Trophoblast cell (in vitro differentiated cells and primary cell): ENCODE measurements at places on chromosomes 7 and 10.

DNA sequence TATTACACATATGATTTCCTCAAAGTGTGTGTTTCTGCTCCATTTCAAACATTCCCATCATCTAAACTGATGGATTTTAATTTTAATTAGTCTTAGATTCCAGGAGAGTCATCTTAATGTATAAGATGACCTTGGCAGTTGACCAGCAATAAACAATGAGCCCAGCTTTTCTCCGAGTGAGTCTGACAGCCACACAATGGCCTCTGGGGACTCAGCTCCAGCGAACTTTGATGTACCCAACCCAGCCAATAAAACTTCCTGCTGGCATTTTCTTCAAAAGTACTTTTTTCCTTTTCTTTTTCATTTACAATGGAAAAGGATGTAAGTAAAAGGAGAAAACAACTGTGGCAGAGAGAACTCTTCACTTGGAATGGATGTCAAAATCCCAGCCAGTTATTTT lies 139.1 kb upstream of the CTBP2 start:
- DNase-seq, result no peak

DNA sequence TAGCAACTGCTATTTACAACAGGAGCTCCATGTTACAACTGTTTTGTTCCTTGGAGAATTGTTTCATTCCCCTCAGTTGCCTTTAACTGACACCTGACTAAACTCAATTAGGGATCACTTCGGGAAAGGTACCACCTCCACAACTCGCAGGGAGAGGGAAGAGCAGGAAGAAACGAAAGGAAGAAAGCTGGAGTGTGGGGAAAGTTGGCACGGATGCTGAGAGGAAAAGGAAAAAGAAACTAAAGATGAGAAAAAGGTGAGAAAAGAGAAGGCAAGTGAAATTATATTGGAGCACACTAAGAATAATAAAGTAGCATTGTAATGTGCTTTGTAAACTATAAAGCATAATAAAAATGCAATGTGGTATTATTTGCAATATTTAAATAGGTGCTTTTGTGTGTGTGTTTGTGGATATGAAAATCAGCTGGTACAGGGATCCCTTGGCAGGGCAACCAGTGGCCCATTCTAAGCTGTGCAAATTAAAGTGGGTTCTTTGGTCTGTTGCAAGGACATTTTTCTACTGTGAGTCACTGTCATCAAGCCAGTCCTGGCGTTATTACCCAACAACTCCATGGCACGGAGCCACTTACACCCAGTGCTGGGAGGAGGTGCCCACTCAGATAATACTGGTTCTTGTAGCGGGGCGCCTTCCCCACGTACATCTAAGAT lies 45.9 kb downstream of the HIPK2 start:
- peak; percentile 86 for DNase-seq

GRCh38 chr7:129134356-129134987 lies 10.0 kb upstream of the TSPAN33 start:
- DNase-seq, result no peak

- DNase-seq, result no peak
Measured at GRCh38 chr7:87413029-87413428, 62.5 kb downstream of the ABCB4 start.

DNA sequence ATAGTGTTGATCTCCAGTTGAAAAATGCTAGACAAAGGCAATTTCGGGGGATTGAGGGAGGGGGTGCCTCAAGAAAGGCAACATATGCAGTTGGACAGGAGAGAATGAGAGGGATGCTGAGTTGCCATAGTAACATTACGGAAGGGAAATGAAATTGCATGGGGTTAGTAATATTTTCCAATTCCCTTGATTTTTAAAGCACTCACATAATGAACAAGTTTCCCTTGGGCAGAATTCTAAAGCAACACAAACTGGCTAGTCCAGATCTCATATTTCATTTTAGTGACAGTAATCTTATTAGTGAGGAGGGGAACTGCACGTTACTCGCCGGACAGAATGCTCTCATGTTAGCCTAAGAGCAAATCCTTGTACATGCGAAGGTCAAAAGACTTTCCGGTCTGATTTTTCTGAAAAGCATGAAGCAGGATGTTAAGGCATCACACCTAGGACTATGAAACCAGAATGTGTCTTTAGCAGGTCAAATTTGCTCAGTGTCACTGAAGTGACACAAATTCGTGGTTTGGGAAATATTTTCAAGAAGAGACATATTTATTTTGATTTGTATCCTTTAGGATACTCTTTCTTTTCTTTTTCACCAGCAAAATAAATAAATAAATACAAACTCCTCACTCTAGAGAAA lies 165.5 kb downstream of the ANK3 start:
- DNase-seq, result peak; percentile 81

DNA sequence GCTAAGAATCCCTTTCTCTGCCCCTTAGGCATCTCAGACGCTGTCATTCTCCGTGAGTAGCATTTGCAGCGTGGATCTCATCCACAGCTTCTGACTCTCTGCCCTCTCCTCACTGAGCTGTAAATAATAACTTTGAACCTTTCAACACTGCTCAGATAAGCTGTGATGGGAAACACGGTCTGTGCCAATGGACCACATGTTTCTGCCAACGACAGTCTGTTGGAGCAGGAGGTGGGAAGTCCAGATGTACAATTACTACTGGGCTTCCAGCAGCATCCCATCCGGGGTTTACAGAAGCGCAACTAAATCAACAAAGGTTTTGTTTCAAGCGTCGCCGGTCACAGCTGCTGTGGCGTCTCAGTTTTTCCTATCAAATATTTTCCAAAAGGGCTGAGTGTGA lies 1110.6 kb downstream of the TYW1 start:
- DNase-seq, result no peak

DNA sequence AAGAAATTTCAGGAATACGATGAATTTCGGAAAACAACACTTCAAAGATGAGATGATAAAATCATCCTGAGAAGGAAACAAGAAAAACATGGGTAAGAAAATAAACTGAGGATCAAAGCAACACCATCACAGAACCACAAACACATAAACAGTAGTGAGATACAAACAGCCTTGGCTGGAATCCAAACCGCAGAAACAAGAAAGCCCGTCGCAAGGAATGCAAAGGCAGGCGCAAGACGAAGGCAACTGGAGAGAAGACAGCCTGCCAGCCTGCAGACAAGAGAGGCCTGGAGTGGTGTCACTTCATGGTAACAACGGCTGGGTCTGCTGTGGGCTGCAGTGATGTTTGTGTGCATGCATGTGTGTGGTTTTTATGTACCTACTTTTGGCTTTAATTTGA lies 61.8 kb upstream of the DRGX start:
- peak; percentile 68 for DNase-seq

DNA sequence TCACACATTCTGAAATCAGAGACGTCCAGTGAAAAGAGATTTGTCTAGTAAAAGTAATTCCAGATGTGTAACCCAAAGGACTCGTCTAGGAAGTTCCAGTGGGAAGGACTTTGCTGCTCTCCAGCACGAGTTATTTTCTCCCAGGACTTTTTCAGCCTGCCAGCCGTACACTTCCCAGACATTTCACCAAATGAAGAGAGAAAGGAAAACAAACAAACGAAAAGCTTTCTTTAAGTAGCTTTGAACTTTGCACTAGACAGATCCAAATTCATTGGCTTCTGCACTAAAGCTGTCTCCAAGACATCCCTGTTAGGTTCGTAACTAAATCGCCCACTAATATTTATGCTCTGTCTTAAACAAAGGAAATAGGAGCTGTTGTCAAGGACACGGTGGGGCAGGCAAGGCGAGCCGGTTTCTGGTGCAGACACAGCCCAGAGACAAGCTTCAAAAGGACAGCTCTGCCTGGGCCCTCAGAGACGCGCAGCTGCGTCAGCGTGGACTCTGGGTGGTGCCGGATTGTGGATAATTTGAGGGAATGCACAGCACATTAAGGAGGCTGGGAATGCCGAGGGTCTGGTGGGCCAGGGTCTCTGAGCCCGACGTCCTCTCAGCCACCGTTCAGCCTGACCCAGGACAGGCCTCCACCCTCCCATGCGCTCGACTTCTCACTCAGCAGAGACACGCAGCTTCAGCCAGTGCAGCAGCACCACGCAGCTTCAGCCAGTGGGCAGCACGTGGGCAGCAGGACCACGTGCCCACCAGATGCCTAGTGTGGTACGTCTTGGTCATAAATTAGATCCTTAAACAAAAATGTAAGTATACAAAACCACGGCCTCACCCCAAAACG lies 64.1 kb upstream of the INSIG1 start:
- DNase-seq, result no peak

DNA sequence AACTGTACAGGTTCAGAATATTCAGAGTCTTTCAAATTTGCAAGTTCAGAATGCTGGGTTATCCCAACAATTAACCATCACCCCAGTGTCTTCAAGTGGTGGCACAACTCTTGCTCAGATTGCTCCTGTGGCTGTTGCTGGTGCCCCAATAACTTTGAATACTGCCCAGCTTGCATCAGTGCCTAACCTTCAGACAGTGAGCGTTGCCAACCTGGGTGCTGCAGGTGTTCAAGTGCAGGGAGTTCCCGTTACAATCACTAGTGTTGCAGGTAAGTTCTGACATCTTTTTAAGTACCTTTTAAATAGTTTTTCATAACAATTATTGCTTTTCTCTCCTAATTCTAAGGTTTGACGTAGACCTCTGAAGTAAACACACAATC lies 2.7 kb downstream of the SP4 start:
- no peak for DNase-seq

DNA sequence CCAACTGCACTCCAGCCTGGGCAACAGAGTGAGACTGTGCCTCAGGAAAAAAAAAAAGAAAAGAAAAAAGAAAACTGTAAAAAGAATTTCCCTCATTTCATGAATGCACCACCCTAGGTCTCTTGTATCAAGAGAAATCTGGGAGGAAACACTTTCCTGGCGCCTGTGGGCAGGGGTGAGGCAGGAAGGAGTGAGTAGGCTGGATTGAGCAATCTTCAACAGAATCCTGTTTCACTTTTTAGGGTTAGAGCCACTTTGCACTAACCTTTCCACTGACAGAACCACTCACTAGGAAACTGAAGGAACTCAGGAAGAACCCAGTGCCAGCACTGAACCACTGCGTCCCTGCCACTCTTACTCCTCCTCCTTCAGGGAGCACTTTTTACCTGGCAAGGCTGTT lies 282.1 kb downstream of the CCDC3 start:
- no peak for DNase-seq

DNA sequence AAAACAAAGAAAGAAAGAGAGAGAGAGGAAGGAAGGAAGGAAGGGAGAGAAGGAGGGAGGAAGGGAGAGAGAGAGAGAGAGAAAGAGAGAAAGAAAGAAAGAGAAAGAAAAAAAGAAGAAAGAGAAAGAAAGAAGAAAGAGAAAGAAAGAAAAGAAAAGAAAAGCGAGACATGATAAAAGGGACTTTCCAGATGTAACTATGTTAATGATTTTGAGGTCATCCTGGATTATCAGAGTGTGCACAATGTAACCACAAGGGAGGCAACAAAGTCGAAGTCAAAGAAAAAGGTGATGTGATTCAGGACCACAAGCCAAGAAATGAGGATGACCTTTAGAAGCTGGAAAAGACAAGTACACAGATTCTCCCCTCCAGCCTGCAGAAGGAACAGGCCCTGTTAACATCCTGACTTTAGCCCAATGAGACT lies 48.9 kb upstream of the PAX2 start:
- no peak for DNase-seq

- DNase-seq, result no peak
Measured at GRCh38 chr10:26479766-26480492, 41.8 kb downstream of the APBB1IP start.

DNA sequence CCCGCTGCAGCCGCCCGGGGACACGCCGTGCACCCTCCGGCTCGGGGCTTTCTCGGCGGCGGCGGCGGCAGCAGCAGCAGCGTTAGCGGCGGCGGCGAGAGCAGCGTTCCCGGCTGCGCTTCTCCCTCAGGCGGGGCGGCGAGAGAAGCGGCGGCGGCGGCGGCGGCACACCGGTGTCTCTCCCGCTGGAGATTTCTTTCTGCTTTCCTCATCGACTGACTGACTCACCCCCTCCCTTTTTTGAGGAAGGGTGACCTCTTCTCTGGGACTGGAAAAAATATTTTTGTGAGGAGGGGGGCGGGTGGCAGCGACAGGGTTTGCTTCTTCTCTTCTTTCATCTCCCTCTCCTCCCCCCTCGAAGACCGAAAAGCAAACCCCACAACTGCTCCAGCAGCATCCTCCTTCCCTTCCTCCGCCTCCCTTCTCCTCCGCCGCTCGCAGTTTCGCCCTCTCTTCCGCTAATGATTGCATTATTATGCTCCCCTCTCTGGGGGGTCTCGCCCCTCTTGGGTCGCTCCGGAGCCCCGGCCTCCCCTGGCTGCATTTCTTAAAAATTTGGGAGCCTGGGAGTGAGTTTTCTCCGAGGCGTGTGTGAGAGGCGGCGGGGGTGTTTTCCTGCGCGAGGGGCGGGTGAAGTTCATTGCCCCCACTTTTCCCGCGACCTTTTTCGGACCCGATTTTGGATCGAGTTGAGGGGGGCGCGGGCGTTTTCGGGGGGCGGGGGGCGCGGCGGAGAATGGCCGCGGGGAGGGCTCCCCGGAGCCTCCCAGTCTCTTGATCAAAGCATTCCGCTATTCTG lies 411 bp downstream of the AUTS2 start:
- no peak for DNase-seq

- no peak for DNase-seq
Measured at GRCh38 chr7:112334366-112334765, 115.9 kb upstream of the IFRD1 start.

- no peak for DNase-seq
Measured at GRCh38 chr7:14807507-14807906, 95.0 kb downstream of the DGKB start.

DNA sequence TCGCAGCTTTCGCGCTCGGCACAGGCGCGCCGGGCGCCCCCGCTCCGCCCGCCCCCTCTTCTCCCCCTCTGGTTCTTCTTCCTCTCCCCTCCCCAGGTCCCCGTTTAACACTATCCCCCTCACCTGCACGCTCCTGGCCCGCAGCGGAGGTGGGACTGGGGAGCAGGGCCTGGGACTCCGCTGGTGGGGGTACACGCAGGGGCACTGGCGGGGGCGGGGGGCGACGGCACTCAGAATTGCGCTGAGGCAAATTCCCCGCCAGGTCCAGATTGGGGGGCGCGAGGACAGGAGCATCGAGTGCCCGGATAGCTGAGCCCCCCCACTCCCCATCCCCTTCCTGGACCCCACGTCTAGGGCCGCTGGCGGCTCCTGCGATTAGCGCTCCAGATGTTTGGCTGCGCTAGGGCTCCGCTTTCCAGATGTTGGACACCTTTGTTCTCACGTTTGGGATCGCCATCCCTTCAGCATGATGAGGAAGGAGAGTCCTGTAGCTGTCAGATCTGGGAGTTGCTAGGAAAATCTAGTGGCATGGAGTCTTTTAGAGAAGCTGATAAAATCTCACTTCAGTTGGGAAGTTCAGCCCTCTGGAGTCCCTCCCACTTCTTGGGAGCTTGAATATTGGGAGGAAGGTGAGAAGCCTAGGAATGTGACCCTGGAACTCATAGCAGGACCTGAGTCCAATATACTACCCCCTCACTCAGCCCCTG lies 31.4 kb upstream of the PAX2 start:
- no peak for DNase-seq

- DNase-seq, result no peak
Measured at GRCh38 chr7:46357290-46357689, 436.2 kb upstream of the IGFBP3 start.
